ENCODE measurements at places on chromosomes 13 and 19.

GRCh38 chr13:105083992-105084391 lies 1451.5 kb downstream of the EFNB2 start:
- DNase-seq: no peak

DNA sequence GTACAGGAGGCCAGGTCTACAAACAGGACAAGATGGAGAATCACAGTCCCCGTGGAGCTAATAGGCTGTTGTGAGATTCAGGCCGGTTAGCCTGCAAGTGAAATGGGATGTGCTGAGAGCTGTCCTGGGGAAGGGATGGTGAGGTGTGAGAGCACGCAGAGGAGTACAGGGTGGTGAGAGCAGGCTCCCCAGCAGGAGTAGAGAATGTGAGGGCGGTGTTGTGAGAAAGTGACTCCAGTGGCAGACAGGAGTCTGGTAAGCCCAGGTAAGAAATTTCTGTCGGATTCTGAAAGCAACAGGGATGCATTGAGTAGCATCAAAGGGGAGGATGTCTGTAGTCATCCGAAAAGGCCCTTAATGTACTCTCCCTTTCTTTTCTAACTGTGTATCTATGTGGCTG lies 50.7 kb upstream of the GPR183 start:
- no peak for DNase-seq

- no peak for DNase-seq
Measured at GRCh38 chr13:25948910-25949309, 102.9 kb downstream of the SHISA2 start.

DNA sequence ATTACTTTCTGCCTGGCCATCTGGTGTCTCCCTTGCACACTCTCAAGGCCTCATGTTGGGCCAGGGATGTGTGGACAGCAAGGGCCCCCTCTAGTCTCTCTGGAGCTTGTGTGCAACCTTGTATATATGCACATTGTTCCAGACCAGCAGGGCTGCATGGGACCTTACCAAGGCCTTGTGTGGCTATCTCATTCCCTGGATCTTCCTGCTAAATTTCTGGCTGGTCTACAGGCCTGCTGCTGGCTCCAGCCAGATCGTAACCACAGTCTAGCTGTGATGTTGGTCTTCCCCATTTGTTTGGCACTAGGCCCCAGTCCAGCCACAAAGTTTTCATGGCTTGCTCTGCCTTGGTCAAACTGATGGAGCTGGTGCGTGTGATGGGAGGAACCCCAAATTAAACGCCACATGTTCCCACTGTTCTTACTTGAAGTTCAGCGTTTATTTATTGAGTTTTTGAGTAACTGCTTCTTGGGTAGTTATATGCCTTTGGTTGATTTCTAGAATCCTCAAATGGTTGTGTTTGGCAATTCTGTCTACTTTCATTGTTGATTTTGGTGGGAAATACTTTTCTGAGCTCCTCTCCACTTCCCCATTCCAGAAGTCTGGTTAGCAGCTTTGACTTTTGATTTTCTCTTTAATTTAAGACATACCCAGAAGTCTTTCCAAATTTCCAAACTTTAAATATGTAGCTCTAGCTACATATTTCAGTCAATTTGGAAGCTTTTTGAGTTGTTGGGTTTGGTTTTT lies 56.4 kb downstream of the SIPA1L3 start:
- DNase-seq: no peak

DNA sequence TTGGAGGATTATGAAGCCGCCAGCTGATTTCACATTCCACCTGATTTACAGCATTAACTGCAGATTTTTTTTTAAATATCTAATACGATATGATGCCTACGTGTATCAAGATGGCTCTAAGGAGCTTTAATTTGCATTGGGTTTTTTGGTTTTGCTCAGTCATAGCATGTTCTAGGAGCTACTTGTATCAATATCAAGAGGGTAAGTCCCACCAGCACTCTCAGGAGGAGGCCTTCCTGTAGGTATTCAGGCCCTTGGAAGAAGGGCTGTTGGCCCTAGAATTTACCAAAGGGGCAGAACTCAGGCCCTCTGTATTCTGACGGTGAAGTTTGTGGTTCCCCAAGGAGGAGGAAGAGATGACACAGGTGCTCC lies 97.2 kb upstream of the IPO5 start:
- DNase-seq: no peak

GRCh38 chr13:23392925-23393645 lies 40.4 kb downstream of the SACS start:
- DNase-seq: no peak

- DNase-seq: no peak
Measured at GRCh38 chr13:23735329-23735728, 153.9 kb downstream of the MIPEP start.

- DNase-seq: no peak
Measured at GRCh38 chr13:28540612-28541011, 45.7 kb upstream of the FLT1 start.

DNA sequence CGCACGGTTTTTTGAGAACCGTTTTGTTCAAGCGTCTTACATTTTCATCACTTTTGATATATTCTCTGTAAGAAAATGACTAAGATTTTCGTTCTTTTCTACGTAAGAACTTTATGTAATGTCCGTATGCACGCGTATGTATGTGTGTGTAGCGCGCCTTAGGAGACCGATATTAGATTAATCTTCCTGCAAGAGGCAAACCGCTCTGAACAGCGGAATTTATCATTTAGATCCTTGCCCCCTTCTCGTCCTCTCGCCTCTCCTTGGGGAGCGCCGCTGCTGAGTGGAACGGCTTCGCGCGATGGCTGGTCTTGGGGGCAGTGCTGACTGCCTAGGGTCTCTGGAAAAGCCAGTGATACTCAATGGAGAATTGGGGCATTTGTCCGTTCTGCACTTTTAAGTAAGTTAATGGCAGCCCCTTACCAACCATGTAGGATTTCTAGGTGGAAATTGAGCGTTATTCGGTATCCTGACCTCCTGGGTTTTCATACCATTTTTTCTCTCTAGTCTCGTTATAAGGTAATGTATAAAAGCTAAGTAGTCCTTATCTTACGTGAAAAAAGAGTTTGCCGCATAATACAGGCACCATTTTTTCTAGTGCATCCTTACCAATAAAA lies 4.7 kb downstream of the MAB21L1 start:
- no peak for DNase-seq
